ENCODE measurements at places on chromosomes 11 and 22. TPM values are rescaled to one million over a fixed set of nuclear protein-coding genes. Genes with fewer than 3 reads are reported as not detected.

ARHGAP20 gene
- 4.5 TPM for total RNA-seq

C11orf97 gene
- total RNA-seq = not detected

CCDC116 gene
- total RNA-seq = under 0.01 TPM

MIF gene
- total RNA-seq = 272 TPM

SCN4B gene
- total RNA-seq = 0.09 TPM

CPT1A gene
- total RNA-seq = 28.0 TPM

SDF2L1 gene
- 35.6 TPM for total RNA-seq

UBASH3B gene
- total RNA-seq = 19.0 TPM

NAALAD2 gene
- 2.4 TPM for total RNA-seq

IFITM10 gene
- 1.5 TPM for total RNA-seq

MEI1 gene
- total RNA-seq = 0.28 TPM

F2 gene
- total RNA-seq = not detected

LRRC56 gene
- total RNA-seq = 0.89 TPM

TMEM191C gene
- 0.30 TPM for total RNA-seq

PRG3 gene
- total RNA-seq = not detected

MS4A4A gene
- total RNA-seq = not detected

PDE2A gene
- total RNA-seq = 1.3 TPM

NRGN gene
- 0.28 TPM for total RNA-seq

APOA4 gene
- total RNA-seq = not detected

GAS2 gene
- 1.5 TPM for total RNA-seq

KCNJ5 gene
- total RNA-seq = not detected

ADAMTS15 gene
- total RNA-seq = 1.8 TPM

FOLH1 gene
- not detected for total RNA-seq

TBC1D22A gene
- total RNA-seq = 15.9 TPM

POU2AF3 gene
- not detected for total RNA-seq

KRTAP5-7 gene
- not detected for total RNA-seq

SOX6 gene
- 1.2 TPM for total RNA-seq

APOBEC3A gene
- not detected for total RNA-seq

USP2 gene
- total RNA-seq = 0.88 TPM

OR5T2 gene
- total RNA-seq = not detected

OR2D2 gene
- total RNA-seq = 0.78 TPM

DERL3 gene
- total RNA-seq = 0.83 TPM

JHY gene
- 0.42 TPM for total RNA-seq

OR8G1 gene
- not detected for total RNA-seq

Measured in smooth muscle cell of the umbilical artery (primary cell).